NCI-H524 treated with DMSO at 0.1 percent for 48 hours (cell line): ENCODE measurements at places on chromosomes 1 and 21.

GRCh38 chr1:114833421-114833820 lies 21.2 kb upstream of the SYCP1 start:
- DNase-seq, result no peak

DNA sequence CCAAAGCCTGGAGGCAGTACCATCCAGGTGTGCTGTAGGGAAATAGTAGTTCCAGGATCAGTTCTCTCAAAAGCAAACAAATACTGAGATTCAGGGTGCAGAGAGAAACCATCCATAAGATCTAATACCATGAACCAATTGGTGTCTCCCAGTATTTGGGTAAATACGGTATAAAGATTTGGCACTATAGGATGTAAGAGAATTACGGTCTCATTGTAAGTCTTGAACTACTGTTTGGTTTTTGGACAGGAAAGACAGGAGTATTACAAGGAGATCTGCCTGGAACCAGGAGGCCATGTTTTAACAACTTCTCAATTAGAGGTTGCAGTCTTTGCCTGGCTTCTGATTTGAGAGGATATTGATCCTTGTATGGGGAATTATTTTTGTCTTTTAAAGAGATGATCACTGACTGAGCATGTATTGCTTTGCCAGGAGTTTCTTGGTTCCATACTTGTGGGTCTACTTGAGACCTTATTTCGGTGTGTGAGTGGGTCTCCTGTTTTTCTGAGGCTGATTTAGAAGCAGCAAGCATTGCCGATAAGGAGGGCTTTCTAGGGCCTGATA lies 10.2 kb downstream of the AADACL4 start:
- DNase-seq, result no peak

- no peak for DNase-seq
These were observed 784 bp upstream of the KCND3 start for GRCh38 chr1:111990026-111990877.

DNA sequence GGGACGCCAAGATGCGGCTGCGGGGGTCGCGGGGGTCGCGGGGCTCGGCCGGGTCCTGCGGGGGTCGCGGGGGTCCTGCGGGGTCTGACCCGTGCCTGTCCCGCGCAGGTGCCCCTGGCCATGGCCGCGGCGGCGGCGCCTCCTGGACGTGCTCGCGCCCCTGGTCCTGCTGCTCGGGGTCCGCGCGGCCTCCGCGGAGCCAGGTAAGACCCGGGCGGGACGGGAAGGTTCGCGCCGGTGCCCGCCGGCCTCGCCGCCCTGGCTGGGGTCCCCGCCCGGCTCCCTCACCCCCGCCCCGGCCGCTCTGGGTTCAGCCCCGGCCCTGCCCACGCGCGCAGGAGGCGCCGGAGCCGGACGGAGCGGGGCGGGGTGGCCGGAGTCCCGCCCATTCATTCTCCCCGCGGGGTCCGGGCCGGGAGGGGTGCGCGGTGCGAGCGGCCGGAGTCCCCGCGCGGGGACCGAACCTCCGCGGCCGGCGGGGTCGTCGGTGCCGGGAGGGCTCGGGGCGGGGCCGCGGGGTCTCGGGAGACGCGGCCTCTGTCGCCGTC lies 380 bp downstream of the COL18A1 start:
- no peak for DNase-seq

- no peak for DNase-seq
These were observed 858.1 kb upstream of the ADAMTS5 start for GRCh38 chr21:27825035-27825434.
